ENCODE measurements at places on chromosomes 7 and 10.

DNA sequence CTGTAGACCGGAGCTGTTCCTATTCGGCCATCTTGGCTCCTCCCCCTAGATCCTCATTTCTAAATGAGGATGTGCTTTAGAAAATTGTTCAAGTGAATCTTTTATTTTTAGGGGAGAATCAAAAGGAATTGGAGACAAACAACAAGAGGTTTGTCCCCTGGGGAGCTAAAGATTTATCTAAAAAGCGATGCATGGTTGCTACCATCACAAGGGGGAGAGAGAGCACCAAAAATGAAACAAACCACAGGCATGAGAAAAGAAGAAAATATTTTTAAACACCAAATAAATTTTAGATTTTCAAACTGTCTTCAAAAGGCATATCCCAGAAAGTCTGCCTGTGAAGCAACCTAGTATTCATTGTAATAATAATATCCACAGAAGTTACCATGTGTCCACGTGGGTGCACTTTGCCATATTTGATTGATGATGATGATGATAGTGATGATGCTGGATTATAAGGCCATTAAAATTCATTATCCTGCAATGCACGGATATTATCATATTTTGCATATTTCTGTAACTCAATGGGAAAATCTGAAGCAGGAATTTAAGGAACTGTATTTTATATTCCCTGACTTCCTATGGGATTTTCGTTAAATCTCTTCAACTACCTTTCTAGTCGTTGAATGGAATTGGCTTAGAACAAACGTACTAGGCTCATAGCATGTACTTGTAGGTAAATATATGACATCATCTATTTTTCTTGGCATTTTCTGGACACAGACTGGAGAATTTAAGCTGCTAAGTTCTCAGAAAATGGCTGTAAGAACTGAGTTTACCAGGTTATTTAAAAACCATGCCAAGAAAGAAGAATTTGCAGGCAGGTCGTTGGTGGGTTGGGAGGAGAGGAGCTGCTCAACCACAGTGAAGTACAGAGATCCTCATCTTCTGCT is 171.6 kb downstream of the WDR37 start:
- no peak for DNase-seq

DNA sequence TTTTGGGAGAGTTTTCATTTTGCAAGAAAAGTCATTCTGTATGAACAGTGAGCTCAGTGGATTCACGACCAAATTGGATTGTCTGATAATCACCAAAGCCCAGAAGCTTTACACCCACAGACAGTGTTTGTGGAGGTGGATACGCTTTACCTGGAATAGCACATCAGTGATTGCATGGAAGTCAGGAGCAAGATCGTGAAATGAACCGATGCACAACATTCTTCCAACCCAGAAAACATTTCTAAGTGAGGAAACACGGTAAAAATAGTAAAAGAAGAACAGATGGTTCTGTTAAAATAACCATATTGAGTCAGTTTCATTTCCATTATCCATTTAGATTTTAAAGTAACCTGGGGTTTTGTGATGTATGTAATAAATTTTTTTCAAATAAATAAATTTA is 478.2 kb upstream of the PFKP start:
- no peak for DNase-seq

DNA sequence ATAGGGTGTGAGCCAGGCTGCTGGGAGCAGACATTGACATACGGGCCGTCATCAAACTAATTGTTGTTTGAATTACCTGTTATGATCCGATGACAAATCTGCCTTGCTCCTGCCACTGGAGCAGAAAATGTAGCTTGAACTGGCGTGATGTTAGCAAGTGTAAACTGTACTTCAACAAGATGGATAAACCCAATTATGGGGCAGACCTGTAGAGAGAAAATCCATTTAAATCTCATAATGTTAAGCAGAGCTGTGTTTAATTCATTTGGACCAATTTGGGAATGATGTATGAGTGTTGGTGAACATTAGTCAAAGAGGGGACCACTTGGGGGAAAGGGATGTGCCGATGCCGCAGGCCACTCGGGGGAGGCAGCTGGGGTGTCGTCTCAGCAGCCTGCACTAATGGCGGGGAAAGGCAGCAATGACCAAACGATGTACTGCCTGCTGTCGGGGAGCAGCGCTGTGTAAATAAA is 27.4 kb downstream of the TCF7L2 start:
- no peak for DNase-seq

DNA sequence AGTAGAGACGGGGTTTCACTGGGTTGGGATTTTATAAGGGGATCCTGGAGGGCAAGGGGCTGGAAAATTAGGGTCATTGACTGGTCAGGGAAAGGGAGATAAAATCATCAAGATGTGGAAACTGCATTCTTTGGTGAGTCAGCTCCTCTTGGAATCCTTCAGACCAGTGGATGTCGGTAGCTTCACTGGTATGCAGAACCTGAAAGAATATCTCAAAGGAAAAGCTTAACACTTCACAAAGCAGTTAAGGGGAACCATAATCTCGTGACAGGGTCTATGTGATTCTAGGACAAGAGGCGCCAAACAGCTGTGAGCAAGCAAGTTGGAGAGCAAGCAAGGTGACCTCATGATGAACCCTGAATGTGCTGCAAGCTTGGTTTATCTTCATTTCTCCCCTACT is 634.7 kb upstream of the AUTS2 start:
- no peak for DNase-seq

DNA sequence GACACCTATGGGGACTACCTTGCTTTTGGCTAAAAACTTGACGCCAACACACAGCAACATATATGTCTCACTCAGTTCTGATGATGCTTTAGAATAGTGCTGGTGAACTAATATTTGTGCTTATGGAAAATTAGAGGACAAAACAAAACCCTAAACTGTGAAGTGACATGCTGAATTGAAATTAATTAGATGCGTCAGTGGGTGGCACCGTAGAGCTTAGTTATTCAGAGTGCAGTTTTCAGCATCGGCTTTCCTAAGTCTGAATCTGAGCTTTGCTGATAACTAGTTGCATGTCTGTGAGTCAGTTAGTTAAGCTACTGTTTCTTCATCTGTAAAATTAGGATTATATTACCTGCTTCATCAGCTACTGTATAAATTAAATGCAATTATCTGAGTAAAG is 245.0 kb upstream of the SORCS1 start:
- no peak for DNase-seq

DNA sequence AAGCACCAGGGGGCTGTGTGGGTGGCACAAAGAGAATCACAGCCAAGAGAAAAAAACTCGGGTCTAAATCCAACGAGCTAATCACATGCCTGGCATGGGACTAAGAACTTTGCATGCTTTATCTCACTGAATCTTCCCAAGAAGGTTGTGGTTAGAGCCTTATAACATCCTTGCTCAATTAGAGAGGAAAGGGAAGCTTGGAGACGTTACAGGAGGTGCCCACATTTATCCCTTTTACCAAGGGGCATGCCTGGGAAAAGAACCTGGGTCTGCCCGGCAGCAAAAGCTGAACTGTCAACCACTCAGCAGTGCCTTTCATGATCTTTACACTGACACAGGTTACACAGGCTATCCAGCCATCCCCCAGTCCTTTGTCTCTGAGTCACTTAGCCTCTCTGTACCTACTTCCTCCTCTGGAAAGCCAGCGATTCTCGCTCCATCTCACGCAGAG is 190.1 kb downstream of the PRPF18 start:
- DNase-seq: no peak

DNA sequence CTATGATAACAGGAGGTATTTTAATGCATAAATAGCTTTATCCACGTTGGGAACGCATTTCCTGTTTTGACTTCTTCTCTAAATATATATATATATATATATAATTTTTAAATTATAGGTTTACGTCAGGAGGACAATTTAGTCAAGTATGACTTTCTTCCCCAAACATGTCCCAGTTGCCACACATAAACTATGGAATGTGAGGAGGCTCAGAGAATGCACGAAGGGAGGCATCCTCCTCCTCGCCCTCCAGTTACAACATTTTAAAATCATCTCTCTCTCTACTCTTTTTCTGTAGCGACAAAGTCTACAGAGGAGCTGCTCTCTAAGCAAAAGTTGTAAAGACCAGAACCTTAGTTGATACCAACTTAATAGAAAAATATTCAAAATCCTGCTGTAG is 106.9 kb upstream of the LYZL1 start:
- no peak for DNase-seq

DNA sequence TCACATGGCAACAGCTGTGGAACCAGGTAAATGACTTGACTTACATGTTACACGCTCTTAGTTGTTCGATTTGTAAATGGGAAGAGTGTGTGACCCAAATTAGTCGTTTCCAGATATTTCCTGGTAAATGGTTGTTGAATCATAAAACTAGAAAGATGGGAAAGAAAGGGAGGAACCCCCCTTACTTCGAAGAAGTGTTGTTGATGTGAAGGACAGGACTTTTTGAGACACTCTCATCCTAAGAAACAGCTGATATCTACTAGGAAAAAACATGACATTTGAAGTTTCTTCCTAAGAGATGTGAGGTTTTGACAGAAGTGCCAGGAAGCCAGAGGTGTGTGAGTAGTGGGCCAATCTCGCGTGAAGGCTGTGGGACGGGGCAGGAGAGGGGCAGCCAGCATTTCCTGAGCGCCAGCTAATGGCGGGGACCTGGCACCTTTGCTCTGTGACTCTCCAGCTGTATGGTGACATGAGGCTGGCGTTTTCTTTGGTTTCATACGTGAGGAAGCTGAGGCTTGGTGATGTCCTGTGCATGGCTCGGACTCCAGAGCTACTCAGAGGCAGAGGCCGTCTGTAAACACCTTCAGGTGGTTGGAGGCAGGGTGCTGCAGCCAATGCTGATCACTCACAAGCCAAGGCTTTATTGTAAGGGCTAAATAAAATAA is 53.7 kb downstream of the IKZF1 start:
- DNase-seq: no peak

- DNase-seq: no peak
Measured at GRCh38 chr7:71361451-71362032, 229.6 kb downstream of the GALNT17 start.

DNA sequence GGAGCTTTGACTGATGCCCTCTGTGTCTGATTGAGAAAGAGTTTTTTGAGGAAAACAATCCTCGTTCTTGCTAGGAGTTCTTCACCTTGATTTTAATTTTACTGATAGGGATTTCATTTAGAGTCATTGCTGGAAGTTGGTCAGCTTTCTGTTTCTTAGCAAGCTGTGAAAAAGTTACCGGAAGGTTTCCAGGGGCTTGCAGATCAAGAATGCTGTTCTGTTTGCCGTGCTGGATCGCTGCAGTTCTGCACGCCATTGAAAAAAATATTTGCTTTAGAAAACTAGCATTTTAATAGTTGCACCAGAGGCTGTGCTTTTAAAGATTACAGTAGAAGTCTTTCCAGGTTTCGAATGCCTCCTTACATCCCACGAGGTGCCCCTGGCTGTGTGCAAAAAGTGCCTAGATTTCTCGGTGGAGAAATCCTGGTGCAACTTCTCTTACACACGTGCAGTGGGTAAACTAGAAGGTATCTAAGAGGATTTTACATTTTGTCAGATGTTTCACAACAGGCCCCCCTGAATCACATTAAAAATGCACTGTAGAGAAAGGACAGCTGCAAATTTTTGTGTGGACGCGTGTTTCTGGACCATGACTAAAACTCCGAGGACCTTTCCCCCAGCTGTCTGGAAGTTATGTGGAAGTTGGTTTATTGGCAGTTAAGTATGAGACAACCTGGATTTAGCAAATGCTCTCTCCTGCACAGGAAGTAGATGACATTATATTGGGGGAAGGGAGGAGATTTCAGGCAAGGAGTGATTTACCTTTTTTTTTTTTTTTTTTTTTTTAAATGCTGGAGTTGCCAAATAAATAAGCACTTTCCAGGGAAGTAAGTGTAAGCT is 5.8 kb downstream of the TCF7L2 start:
- no peak for DNase-seq

DNA sequence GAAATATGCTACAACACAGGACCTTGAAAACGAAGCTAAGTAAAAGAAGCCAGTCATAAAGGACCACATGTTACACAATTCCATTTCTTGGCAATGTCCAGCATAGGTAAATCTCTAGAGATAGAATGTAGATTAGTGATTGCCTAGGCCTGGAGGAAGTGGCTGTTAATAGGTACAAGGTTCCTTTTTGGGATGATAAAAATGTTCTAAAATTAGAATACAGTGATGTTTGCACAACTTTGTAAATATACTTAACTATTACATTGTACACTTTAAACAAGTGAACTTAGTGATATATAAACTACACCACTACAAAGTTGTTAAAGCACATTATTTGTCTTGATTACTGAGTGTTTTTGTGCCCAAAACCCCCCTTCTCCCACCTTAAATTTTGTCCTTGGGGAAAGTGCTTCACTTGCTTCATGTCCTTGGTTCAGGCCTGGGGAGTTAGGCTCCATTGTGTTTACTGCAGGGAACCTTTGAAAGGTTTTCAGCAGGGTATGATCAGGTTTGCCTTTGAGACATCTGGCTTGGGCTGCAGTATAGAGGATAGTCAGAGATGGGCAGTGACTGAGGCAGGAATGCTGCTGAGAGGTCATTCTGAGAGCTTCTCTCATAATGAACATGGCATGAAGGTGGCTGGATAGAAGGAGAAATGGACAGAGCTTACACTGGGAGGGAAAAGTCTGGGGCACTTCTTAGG is 1052.6 kb downstream of the REEP3 start:
- DNase-seq: no peak

DNA sequence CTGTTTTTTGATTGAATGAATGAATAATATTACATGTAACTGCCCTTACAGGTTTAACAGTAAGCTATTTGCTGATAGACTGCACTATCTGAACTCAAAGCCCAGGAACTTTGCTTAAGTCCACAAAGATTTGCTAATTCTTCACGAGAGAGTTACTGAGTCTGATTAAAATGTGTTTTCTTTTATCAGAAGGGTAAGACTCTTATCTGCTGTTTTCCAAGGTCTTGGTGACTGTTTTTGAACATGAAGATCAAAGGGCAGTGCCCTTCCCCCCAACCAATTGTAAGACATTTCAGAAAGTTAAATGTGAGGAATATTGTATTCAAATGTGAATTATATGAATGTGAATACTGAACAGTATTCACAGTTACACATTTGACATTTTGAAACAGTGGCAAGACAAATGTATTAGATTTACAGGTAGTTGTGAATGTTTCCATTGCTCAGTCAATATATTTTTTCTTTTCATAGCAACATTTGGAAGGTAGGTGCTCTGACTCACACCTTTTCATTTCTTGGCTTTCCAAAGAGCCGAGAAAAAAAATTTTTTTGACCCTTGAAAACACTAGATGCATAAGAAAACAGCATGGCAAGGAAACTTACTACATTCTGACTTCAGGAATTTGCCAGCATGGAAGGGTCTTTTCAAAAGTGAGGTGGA is 62.7 kb downstream of the DKK1 start:
- no peak for DNase-seq

- no peak for DNase-seq
Measured at GRCh38 chr7:71430246-71430645, 298.3 kb downstream of the GALNT17 start.

DNA sequence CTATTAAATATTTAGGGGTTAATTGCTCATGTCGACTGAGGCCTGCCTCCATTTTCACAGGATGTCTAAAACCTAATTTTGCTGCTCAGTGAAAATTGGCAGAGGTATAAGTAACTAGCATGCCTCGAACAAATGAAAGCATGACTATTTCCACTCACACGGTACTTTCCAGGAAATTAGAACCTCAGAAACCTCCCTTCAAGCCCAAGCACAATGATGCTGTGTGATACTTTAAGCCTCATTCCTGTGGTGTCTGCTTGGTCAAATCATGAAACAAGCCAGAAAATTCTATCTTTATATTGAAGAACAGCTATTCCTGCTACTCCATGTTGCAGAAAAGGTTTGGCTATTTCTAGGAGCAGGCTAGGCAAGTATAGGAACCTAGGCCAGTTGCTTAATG is 203.0 kb downstream of the SORCS3 start:
- DNase-seq: no peak

GRCh38 chr10:30455816-30456215 is 21.8 kb downstream of the MAP3K8 start:
- DNase-seq: no peak
